ENCODE measurements at places on chromosomes 5 and 9.

DNA sequence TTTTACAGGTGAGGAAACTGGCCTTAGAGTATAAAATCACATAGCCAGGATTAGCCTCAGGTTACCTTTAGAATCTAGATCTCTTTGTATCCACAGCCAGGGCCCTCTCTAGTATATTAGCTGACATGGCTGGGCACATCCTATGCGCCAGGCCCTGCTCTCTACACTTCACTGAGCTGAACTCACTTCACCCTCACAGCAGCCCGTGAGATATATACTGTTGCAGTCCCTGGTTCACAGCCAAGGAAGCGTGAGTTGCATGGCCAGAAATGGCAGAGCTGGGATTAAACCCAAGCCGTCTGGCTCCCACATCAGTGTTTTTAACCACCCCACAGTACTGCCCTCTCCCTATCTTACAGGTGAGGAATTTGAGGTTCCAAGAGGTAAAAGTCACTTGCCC, 58.4 kb downstream of the DAB2IP start:
- no peak for DNase-seq

- no peak for DNase-seq
These were observed 38.9 kb downstream of the ARHGAP26 start for GRCh38 chr5:142808878-142809598.

- no peak for DNase-seq
These were observed 87.6 kb downstream of the SEMA6A start for GRCh38 chr5:116487045-116487444.

DNA sequence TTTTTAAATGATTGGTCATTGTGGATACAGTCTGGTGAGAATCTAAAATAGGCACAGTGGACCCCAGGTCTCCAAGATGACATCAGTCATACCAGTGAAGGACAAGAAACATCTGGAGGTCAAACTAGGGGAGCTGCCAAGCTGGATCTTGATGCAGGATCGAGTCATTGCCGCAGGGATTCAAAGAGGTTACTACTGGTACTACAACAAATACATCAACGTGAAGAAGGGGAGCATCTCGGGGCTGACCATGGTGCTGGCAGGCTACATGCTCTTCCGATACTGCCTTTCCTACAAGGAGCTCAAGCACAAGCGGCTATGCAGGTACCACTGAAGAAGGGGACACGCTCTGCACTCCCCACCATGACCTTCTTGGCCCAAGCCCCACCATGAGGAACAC, 20.9 kb downstream of the FOXB2 start:
- DNase-seq = no peak

- no peak for DNase-seq
These were observed 507.2 kb downstream of the NFIB start for GRCh38 chr9:13806714-13807113.

DNA sequence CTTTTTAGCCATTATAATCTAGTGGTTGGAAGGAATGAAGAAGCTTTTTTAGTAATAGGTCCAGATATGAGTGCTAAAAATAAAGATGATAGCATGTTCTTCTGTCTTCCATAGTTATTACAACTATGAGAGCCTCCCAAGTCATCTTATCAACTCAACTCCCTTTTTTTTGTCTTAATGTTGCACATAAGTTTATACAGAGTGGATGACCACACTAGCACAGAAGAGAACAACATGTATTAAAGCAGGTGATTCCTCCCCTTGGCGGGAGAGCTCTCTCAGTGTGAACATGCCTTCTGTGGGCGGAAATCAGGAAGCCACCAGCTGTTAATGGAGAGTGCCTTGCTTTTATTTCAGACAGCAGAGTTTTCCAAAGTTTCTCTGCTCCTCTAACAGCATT, 40.1 kb upstream of the STX17 start:
- no peak for DNase-seq

GRCh38 chr9:30301271-30301963, 2083.0 kb upstream of the ACO1 start:
- no peak for DNase-seq

DNA sequence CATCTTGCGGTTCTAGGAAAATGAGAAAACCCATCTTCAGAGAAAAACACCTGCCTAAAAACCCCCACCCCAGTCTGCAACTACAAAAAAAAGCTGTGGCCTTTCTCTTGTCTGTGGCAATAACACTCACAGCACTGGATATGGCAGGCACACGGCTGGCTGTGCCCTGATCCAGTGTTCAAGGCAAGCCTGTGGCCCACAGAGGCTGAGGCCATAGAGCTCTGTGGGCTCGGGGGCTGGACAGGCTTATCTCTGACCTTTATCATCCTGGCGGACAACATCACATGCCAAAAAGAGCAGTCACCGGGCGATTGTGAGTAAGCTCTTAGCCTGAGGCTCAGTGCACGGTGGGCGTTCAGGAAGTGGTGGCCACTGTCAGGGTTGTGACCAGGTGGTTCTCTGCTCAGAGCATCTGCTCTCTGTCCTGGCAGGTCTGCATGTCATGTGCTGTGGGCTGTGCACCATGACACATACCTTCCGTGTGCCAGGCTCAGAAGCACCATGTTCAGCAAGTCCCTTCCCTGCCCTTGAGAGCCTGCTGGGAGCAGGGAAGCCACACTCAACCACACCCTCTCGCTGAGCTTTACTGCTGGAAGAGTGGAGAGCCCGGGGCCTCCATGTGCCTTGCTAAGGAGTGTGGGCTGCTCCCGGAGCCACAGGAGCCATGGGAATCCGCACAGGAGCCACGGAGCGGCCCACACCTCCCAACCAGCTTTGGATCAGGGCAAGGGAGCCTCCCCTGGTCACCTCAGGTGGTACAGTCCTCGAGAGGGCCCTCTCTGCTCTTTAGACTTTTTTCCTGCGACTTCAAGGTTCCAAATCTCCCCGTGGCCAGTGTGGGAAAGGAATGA, 34.6 kb upstream of the WDR38 start:
- no peak for DNase-seq

GRCh38 chr5:54445691-54446378, 9.7 kb upstream of the HSPB3 start:
- DNase-seq = no peak

DNA sequence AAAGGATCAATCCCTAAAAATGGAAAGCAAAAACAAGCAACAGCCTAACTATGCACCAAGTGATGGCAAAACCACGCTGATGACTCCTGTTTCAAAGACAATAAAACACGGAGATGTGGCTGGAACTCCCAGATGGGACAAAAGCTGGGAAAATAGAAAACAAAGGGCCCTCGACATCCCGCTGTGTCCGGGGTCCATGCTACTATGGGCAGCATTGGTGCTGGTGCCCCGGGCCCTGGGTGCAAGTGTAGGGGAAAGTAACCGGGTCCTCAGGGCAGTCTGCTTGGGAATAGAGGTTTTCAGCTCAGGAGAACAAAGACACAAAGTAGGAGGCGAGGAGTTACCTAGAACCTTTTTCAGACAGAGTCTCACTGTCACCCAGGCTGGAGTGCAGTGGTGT, 46.1 kb downstream of the MRPL36 start:
- no peak for DNase-seq
